ENCODE measurements at places on chromosomes 1 and 21. TPM values are rescaled to one million over a fixed set of nuclear protein-coding genes. Genes with fewer than 3 reads are reported as not detected.

Gene S100A4
- total RNA-seq: 5.7 TPM

Gene ALDH9A1
- total RNA-seq: 45.5 TPM

Gene CC2D1B
- 24.5 TPM for total RNA-seq

Gene POU3F1
- 0.86 TPM for total RNA-seq

Gene LRRN2
- total RNA-seq: not detected

Gene KCNT2
- not detected for total RNA-seq

Gene PLPPR4
- not detected for total RNA-seq

Gene TMEM200B
- 6.6 TPM for total RNA-seq

Gene KRTAP12-2
- not detected for total RNA-seq

Gene PADI3
- 9.7 TPM for total RNA-seq

Gene NPR1
- 0.08 TPM for total RNA-seq

Gene RHCE
- total RNA-seq: 0.95 TPM

Gene CDA
- 24.3 TPM for total RNA-seq

Gene HMCN1
- 0.95 TPM for total RNA-seq

Gene THEMIS2
- 3.6 TPM for total RNA-seq

Gene ACKR1
- total RNA-seq: not detected

Gene RHEX
- not detected for total RNA-seq

Gene TMEM61
- total RNA-seq: not detected

Gene NBPF6
- not detected for total RNA-seq

Gene RIMKLA
- total RNA-seq: not detected

Gene PCAT6
- not detected for total RNA-seq

Gene SNX7
- 47.2 TPM for total RNA-seq

Gene AZIN2
- 1.3 TPM for total RNA-seq

Gene CD1D
- 9.1 TPM for total RNA-seq

Gene TRIM46
- 3.0 TPM for total RNA-seq

Gene CYP4A22
- total RNA-seq: not detected

Gene DDOST
- 487 TPM for total RNA-seq

Gene DIRAS3
- total RNA-seq: not detected

Gene GPR89A
- 23.1 TPM for total RNA-seq

Gene TRIM67
- not detected for total RNA-seq

Data from hair follicular keratinocyte (primary cell).